ENCODE measurements at places on chromosomes 1 and 21.

GRCh38 chr1:109697066-109697465 is 9.4 kb downstream of the GSTM1 start:
- DNase-seq, result no peak

DNA sequence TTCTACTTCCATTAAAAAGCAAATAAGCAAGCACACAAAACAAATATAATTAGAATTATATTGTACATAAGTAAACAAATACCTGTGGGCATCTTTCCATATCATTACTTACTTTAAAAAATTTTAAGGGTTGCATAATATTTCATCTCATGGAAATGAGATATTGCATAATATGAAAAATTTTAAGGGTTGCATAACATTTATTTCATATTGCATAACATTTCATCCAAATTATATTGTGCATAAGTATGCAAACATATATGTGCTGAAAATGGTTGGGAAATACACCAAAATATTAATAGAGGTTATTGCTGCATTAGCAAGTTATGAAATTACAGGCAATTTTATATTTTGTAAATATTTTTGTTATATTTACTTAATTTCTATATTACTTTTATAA is 213.7 kb downstream of the KCNH1 start:
- no peak for DNase-seq

DNA sequence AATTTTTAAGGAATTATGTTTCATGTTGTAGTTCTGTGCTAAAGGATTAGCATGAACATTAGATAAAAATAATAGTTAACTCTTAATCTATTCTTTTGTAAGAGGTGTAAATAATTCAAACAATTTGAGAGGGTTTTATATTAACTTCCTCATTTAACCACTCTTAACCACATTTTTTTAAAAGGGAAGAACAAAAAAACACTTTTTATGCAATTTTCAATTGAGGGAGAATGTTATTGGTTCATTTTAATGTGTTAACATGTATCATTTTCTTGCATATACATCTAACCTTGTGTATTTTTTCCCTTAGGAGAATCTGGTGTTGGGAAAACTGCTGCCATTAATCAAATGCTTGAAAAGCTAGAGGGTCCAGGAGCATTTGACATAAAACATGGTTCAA is 169.0 kb downstream of the LBR start:
- no peak for DNase-seq

DNA sequence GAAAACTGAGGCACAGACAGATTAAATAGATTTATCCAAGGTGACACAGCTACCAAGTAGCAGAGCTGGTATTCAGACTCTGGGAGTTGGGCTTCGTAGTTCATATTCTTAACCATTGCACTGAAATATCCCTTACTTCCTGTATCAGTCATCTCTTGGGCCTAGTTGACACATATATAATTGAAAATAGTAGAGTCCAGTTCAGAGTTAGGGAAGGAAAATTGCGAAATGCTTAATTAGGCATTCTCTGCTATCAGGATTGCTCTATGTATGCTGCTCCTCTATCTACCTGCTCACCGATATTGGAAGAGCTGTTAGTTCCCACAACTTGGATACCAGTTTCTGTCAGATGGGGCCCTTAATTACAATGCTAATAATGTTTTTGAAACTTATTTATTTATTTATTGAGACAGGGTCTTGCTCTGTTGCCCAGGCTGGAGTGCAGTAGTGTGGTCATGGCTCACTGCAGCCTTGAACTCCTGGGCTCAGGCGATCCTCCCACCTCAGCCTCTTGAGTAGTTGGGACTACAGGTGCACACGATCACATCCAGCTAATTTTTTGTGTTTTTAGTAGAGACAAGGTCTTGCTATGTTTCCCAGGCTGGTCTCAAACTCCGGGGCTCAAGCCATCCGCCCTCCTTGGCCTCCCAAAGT is 8.2 kb downstream of the RCOR3 start:
- DNase-seq, result no peak

- no peak for DNase-seq
Measured at GRCh38 chr1:201006450-201006849, 17.1 kb downstream of the KIF21B start.

- DNase-seq, result no peak
Measured at GRCh38 chr1:184518736-184519357, 132.0 kb downstream of the C1orf21 start.

GRCh38 chr1:167905671-167906070 is 8.3 kb downstream of the ADCY10 start:
- DNase-seq, result no peak

DNA sequence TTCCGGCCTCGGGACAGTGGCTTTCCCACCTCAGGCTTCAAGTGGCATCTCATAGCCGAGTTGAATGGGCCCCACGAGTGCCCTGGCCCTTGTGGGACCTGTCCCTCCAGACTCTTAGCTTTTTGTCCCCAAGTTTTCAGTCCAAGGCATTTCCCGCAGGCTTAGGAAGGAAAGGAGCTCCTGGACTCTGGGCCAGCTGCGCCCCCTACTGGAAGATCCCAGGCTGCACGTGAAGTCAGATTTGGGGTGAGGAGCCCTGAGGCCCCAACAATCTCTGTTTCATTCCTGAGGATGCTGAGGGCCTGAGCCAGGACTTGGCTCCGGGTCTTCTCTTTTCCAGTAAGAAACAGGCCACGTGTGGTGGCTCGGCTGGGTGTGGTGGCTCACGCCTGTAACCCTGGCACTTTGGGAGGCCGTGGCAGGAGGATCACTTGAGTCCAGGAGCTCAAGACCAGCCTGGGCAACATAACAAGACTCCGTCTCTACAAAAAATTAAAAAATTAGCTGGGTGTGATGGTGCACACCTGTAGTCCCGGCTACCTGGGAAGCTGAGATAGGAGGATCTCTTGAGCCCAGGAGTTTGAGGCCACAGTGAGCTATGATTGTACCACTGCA is 67.4 kb downstream of the ARHGEF10L start:
- peak; percentile 78 for DNase-seq

DNA sequence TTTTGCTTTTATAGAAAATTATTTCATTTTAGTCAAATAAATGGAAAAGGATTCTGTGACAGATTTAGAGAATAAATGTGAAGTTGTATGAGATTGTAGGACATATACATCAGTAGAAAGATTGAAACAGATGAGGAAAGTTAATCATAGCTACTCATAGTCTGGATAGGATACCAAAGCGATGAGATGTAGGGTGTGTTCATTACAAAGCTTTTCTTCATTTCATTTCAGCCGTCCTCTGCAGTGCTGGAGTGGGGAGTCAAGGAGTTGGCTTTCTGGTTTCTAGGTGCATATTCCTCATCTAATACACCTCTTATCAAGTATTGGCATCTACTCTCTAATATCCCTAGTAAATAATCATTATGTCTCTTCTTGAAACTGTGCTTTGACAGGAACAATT is 149.5 kb upstream of the NEGR1 start:
- no peak for DNase-seq

DNA sequence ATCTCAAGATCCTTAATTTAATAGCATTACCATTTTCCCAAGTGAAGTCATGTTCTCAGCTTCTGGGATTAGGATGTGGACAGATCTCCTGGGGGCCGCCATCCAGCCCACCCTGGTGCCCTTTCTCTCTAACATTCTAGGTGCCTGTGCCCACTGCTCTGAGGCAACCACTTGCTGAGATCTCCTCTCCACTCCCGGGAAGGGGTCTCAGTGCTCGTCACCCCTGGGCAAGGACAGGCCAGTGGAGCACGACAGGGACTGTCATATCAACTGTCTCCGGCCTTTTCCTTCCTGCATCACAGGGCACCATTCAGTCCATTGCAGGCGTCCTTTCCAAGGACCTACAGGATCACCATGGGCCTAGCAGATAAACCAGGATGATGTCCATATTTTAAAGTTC is 304.8 kb downstream of the AJAP1 start:
- no peak for DNase-seq

DNA sequence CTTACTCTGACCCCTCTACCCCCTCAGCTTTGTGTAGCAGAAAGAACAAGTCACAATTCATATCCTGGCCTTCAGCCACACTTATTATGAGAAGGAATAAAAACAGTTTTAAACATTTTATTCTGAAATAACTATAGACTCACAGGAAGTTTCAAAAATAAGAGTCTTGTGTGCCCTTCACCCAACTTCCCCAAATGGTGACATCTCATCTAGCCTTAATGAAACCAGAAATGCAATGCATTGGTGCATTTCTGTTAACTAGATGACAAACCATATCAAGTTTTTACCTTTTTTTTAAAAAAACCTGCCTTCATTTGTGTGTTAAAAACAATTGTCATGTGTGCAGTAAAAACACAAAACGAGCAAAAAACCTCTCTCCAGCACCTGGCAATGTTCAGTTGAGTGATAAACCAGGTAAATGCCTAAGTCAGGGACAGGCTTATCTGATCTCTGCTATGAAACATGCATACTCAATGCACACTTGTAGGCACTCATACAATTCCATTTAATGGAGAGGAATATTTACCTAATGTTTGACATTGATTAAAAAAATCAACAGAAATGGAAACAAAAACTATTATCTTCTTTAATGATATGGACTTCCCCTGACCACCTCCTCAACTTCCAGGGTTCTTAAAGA is 51.5 kb downstream of the SH3BGR start:
- no peak for DNase-seq

DNA sequence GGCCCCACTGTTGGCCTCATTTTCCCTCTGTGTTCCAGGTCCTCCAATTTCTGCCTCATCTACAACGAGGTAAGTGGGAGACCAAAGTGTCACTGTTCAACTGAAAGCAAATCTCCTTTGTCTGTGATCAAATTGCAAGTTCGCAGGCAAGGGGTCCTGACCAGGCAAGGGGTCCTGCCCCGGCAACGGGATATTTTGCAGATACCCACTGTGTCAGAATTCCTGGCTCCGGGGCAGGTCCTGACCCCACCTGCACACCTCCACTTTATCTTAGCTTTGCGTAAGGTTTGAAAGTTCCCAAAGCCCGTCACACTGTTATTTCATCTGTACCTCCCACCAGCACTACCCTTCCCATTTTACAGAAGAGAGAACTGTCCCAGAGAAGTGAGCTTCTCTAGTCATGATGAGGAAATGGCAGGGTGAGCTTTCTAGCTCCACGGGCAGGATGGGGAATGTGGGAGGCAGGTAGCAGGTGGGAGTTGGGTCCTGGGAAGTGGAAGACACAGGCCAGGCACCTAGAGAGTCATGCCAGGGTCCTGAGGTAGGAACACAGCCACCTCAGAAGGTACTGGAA is 32.0 kb upstream of the CSF1 start:
- DNase-seq, result no peak

- DNase-seq, result peak; percentile 98
Measured at GRCh38 chr1:47409311-47410067, 6.6 kb upstream of the FOXE3 start.

- no peak for DNase-seq
Measured at GRCh38 chr1:82052563-82052962, 251.8 kb downstream of the ADGRL2 start.

GRCh38 chr1:241630005-241630404 is 10.2 kb downstream of the CHML start:
- DNase-seq, result no peak

DNA sequence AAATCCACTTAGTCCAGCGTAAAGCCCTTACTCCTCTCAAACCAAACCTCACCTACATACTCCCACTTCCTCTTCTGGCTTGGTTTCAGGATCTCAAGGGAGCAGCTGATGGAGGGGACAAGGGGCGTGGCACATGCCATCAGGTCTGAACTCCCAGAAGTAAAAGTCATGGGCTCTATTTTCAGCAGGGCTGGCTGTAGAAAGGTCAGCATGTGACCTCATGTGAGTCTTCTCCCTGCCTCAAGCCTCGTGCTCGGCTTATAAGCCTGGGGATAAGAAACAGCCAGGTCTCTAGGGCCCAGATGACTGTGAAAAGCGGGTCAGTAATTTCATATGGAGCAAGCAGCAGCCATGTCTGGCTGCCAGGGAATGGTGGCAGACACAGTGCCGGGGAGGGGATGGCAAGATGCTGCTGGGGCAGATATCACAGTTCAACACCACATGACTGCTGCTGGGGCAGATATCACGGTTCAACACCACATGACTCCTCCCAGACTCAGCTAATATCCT is 227.9 kb downstream of the KCNH1 start:
- DNase-seq, result no peak

GRCh38 chr1:112618114-112618720 is 724 bp downstream of the ST7L start:
- DNase-seq, result no peak

- DNase-seq, result no peak
Measured at GRCh38 chr1:12416101-12416500, 186.3 kb downstream of the VPS13D start.

Measured in islet precursor cell (in vitro differentiated cells).